Activated T-cell treated with anti-CD3 and anti-CD28 coated beads, Interleukin-2, amount 50 U/mL, for 4 hours (primary cell): ENCODE measurements at places on chromosomes 1 and 21.

GRCh38 chr21:14744368-14744767, 198.3 kb upstream of the SAMSN1 start:
- no peak for DNase-seq

DNA sequence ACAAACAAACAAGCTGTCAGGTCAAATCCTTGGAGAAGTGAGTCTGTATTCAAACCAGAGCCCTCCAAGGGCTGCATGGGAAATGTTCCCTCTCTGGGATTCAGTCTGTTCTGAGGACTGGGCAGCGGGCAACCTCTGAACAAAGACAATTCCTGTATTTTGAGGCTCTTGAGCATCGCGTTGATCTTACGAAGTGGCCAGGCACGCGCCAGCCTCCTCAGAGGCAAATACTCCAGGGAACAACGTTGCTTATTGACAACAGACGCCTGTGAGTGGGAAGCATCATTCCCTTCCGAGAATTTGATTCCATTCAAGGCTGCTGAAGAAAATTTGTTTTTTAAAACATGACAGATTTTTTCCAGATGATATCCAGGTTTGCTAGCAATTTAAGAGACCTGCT, 20.0 kb upstream of the TACSTD2 start:
- no peak for DNase-seq

- peak; percentile 45 for DNase-seq
Observed at GRCh38 chr1:113930499-113931161, 1.5 kb downstream of the HIPK1 start.

- DNase-seq: no peak
Observed at GRCh38 chr1:20474333-20474975, 11.6 kb downstream of the CAMK2N1 start.

- no peak for DNase-seq
Observed at GRCh38 chr1:246083416-246083815, 423.7 kb downstream of the SMYD3 start.

DNA sequence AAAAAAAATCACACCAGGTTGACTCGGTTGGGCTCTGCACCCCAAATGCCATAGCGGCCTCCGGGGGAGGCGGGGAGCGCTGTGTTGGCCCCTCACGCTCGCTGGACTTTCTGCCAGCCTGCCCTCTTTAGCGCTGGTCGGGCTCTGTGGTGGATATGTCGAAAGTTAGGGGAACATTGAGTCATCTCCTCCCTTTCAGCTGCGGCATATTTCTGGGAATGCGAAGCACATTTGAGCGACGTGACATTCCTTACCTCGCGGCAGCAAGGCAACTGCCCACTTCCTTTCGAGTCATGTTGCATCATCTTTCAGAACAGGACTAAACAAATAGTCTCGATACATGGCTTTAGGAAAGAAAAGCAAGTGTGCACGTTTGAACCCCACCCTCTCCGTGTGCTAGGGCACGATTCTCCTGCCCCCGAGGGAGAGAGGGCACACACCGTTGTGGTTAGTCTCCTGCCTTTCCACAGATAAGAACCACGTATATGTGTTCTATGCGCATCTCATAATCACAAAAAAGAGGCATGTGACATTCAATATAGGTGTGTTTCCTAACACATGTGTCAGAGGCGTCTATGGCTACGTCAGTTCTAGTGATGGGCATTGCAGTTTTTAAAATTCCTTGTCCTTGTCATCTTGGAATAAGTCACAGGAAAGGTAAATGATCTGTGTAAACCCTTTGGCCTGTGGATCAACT, 105.9 kb upstream of the SLC45A1 start:
- DNase-seq: no peak

DNA sequence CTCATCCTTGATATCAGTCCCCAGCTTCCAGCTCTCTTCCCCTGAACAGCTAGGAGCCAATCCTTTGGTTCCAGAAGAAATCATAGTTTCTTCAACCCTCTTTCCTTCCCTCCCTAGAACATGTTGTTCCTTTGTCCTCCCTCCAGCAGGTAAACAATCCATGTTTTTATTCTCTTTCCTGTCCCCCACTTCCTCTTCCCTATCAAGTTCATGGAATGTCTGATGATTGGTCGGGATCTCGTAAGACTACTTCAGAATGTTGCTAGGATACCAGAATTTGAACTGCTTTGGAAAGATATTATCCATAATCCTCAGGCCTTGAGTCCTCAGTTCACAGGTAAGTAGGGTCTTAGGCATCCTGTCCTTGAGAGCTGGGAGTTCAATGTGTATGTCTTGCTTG, 23.1 kb upstream of the SLC27A3 start:
- no peak for DNase-seq

GRCh38 chr1:10588640-10589039, 113.9 kb downstream of the PEX14 start:
- no peak for DNase-seq

DNA sequence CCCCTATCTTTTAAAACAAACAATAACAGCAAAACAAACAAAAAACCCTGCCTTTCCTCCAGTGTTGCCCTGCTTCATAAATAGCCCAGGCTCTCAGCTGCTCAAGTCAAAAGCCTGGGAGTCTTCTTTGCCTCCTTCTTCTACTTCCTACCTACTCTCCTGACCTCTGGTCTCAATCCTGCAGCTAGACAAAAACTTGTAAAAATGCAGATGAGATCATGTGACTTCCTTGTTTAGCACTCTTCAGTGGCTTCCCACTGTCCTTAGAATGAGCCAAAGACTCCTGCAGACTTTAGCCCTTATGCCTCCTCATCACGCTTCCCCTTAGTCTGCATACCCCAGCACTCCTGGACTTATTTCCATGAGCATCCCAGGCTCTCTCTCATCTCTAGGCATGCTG, 55.0 kb upstream of the ZNF644 start:
- DNase-seq: no peak

DNA sequence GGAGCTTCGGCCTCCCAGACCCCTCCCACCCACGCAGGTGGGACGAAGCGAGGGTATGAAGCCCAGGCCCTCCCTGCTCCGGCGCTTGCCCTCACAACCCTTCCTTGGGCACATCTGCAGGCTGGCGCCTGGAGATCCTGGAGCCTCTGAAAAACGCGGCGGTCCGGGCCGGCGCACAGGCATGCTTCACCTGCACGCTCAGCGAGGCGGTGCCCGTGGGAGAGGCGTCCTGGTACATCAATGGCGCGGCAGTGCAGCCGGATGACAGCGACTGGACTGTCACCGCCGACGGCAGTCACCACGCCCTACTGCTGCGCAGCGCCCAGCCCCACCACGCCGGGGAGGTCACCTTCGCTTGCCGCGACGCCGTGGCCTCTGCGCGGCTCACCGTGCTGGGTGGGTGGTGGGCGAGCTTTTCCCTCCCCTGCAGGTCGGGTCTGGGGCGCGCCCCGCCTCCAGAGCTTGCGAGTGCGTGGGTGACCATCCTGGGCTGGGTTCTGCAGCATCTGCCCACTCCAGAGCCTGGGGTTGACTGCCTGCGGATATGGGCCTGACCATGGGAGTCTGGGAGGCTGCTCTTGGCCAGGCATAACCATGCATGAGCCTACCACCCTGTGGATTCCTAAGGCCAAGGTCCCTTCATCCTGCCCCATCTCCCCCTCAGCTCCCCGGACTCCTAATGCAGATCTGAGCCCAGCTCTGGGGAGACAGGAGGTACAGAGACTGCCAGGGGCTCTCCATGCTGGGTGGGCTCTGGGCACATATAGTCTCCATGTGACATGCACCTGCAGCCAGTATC, 89.8 kb downstream of the TRIM11 start:
- no peak for DNase-seq

DNA sequence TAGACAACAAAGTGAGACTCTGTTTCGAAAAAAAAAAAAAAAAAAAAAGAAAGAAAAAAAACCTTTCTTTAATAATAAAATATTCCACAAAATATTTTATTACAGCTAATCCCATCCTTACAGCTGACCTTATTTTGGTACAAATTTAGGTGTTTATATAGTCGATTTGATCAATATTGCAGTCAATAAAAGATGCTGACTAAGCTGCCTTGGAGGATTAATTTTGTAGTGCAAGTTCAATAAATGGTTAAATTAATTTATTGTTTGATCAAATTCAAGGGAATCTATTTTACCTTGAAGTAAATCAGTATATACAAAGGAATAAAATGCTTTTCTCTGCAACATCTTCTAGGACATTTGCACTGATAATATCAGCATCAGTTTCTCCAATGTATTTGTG, 1764.3 kb downstream of the NCAM2 start:
- DNase-seq: no peak

GRCh38 chr1:6128276-6129081, 51.6 kb downstream of the CHD5 start:
- DNase-seq: no peak

DNA sequence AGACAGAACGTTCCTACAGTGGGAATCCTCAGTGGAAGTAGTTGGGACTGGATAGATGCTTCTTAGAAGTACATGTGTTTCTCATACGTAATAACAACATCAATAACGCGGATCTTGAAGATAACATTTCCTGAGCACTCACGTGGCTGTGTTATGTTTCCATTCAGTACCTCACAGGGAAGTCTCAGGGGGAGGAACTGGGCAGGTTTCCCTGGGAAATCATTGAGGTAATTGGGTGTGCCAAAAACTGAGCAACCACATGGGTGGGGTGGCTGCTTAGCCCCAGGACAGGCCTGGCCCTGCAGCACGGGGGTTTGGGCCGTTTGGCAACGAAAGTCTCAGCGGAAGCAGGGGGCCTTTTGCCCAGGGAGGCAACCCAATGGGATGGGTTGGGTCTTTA, 133.8 kb downstream of the ZSCAN20 start:
- DNase-seq: no peak

DNA sequence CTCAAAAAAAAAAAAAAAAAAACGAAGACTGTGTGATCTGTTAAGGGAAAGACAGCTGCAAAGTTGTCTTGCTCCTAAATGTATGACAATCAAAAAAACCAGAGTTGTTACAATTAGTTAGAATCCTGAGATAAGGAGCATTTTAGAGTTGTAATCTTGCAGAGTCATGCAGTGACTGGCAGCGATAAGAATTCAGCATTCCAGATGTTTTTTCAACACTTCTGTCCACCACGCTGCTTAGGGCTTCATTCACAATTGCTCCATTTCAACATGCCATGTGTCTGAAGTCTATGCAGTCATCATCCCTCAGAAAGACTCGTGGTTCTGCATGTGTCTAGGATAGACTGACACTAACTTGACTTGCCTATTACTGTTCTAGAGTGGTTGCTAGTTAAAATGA, 102.4 kb upstream of the BACE2 start:
- no peak for DNase-seq

DNA sequence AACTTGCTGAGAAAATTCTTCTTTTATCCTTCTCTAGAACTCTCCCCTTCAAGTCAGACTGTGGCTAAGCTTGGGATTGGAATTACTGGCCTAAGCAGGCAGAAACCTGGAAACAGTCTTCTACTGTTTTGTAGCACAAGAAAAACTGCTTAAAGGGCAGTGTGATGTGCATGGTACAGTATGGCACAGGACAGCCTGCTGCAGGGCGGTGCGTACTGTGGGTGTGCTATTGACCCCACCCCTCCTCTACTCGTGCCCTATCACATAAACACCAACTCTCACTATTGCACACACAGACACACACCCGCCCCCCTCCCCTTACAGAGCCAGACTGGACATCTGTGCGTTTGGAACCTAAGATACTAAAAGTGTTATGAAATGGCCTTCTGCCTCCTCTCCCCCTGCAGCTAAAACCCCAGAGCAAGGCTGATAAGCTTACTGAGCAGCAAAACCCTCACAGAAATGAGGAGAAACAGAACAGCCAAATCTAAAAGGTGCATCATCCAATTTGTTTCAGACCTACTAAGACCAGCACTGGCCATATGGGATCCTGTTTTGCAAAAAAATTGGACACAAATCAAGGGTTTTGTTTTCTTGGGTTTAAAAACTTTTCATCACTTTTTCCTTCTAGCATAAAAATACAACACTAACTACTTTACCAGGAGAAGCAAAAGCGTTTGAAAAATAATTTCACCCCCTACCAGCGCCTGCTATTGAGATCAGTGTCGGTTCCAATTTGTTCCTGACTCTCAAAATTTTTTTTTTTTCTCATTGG, 355.8 kb upstream of the LYPLAL1 start:
- no peak for DNase-seq
